CD4-positive, alpha-beta memory T cell (primary cell): ENCODE measurements at places on chromosomes 6 and 20.
A peak's percentile ranks its signal among the peaks of the same experiment; 100 is the strongest.

DNA sequence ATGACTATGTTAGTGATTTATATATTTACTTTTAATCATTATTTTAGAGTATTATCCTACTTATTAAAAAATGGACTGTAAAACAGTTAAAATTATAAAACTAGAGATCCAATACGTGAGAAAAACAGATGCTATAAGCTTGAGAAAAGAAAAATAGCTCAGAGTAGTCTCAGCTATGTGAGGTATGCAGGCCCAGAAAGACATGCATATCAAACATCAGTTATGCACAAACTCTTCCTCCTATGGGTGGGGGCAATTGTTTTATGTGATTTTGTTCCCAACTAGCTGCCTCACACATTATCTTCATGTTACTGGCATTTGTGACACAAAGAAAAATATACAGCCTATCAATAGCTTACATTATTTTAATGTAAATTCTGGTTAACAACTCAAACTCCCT is 28.8 kb downstream of the RARS2 start:
- no peak overlapping the region for H3K4me3 ChIP-seq
- peaks cover 21% of the 10 kb centered on the region for H3K36me3 ChIP-seq
- no peaks in the 10 kb centered on the region for H3K27me3 ChIP-seq
- no peak for DNase-seq
- H3K27ac ChIP-seq = no peak overlapping the region

- H3K4me1 ChIP-seq = peaks cover 14% of the 10 kb centered on the region
- no peak for DNase-seq
- H3K27me3 ChIP-seq = no peaks in the 10 kb centered on the region
These were observed 13.7 kb upstream of the TMEM244 start for GRCh38 chr6:129874837-129875236.

GRCh38 chr20:61720348-61720696 is 345.4 kb downstream of the TAF4 start:
- no peak for DNase-seq
- H3K27me3 ChIP-seq = no peaks in the 10 kb centered on the region
- H3K4me1 ChIP-seq = peaks cover 25% of the 10 kb centered on the region
- peak overlapping the region; percentile 63 for H3K4me3 ChIP-seq
- H3K36me3 ChIP-seq = no peaks in the 10 kb centered on the region

DNA sequence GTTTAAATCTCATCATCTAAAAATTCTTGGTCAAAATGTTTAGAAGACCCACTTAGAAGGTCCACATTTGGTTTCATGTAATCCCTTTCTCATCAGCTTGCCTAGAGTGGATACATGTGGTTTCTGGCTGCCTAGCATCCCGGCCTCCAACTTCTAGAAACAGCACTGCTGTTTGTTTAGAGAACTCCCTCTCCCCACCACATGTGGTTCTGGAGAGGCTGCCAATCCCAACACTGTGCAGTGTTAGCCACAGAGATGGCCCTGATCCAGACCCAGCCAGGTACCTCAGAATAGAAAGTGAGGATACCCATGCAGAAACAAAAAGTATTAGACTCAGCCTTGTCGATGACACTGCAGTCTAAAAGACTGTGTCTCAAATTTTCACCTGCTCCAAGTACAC is 241.8 kb downstream of the BCKDHB start:
- no peak for DNase-seq
- H3K27ac ChIP-seq = no peak overlapping the region
- H3K27me3 ChIP-seq = no peaks in the 10 kb centered on the region
- no peaks in the 10 kb centered on the region for H3K36me3 ChIP-seq
- no peak overlapping the region for H3K4me3 ChIP-seq

DNA sequence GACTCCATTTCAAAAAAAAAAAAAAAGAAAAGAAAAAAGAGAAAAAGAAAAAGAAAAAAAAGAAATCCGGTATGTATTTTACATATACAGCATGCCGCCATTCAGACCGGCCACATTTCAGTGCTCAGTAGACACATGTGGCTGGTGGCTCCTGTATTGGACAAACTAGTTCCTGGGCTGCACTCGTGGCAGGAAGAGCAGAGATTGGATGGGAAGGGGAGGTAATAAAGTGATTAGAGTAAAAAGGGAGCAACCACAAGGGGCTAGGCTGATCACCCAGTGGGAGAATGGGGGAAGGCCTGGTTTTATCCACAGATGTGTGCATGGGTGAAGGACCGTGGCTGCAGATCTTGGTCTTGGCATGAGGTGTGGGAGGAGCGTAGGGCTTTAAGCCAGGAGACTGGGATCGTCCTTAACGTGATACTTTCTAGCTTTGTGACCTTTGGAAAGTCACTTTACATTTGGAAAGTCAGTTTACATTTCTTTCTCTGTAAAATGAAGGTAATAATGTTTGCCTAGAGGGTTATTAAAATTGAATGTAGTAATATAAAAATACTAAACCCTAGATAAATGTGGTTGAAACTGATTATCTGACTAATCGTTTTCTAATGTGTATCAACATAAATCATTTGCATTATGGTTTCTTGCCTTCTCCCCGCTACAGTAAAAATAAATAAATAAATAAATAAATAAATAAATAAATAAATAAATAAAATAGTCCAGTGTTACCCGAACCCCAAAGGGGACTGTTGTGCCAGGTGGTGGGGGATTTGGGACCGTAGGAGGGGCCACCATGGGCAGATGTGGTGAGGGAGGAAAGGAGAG is 869 bp upstream of the TRIM15 start:
- peaks cover 11% of the 10 kb centered on the region for H3K4me1 ChIP-seq
- no peak overlapping the region for H3K27ac ChIP-seq
- no peak for DNase-seq
- H3K4me3 ChIP-seq = no peak overlapping the region
